Brain pericyte (primary cell): ENCODE measurements at places on chromosomes 2 and 18.

- peak; percentile 32 for DNase-seq
These were observed 1.7 kb upstream of the ZNF532 start for GRCh38 chr18:58862851-58863538.

DNA sequence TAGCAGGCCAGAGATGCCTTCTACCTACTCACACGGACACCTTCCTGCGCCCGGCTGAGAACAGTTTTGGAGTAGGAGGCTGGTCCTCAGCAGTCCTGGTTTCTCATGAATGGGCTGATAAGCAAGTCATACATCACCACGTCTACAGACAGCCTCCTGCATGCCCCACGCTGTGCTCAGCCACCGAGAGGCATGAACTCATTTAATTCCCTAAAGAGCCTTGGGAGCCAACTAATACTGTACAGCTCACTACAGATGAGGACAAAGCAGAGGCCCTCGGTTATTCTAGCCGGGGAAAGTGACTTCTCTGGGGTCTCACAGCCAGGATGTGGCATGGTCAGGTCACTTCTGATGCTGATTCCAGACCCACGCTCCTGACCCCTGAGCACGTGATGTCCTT is 105.6 kb downstream of the TSHZ1 start:
- DNase-seq: no peak

DNA sequence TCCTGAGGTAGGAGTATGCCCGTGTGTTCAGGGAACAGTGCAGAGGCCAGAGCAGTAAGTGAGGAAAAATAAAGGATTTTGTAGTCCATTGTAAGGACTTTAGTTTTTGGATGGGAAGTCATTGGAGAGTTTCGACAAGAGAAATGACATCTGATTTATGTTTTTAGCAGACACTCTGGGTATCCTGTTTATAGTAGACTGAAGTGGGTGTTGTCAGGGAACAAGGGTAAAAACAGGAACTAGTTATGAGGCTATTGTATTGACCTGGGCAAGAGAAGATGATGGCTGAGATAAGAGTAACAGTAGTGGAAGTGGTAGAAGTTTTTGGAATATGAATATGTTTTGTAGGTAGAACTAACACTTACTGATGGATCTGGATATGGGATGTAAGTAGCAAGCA is 59.8 kb downstream of the GTF2A1L start:
- no peak for DNase-seq

- no peak for DNase-seq
These were observed 28.6 kb downstream of the TTC21B start for GRCh38 chr2:165924946-165925345.

DNA sequence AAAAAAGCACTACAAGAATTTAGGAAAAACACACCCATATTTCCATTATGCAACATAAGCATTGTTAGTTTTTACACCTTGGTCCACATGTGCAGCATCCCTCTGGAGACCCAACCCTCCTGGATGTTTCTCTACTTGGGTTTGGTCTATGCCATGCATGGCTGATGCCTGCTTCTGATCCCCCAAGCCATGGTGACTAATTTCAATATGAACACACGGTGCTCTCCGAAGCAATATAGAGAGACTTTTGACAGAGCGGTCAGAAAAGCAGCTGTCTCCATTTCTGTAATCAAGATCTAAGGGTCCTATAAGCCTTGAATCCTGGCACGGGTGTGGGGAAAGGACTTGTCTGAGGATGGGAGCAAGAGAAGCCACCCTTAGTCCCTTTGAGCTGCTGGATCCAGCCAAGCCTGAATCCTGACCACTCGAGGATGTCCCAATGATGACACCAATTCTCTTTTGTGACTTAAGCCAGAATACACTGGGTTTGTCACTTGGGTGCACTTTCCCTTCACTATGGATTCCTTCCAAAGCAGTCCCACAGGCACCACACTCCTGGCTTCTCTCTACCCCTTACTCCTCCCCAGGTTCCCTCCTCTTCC is 91.5 kb downstream of the ACTR2 start:
- DNase-seq: no peak

GRCh38 chr2:96549466-96549785 is 12.9 kb downstream of the ARID5A start:
- DNase-seq: no peak

DNA sequence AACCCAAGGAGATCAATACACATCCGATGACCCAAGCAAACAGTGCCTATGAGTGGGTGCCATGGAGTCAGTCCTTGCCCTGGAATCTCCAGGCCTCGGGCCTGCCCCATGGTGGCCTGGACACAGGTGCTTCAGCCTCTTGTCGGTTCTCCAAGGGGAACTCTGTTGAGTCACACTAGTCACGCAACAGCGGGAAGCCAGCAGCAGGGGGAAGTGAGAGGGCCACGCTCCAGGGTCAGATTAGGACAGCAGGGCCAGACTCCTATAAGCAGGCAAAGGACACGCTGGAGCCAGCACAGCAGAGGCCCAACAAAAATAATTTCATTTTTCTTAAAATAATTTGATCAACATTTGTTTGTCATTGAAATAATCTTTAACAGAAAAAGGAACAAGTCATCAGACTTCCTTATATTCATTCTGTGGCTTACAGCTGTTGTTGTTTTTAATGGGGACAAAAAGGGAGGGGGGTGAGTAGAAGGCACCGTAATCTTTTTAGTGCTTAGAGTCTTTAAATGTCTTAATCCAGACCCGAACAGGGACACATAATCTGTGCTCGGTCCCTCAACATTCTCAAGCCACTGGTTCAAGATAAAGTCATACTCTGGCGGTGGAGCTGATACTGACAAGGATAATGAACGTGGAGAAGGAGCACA is 16.4 kb upstream of the ARMC9 start:
- no peak for DNase-seq

- DNase-seq: no peak
These were observed 54.7 kb upstream of the ETAA1 start for GRCh38 chr2:67342394-67342793.

DNA sequence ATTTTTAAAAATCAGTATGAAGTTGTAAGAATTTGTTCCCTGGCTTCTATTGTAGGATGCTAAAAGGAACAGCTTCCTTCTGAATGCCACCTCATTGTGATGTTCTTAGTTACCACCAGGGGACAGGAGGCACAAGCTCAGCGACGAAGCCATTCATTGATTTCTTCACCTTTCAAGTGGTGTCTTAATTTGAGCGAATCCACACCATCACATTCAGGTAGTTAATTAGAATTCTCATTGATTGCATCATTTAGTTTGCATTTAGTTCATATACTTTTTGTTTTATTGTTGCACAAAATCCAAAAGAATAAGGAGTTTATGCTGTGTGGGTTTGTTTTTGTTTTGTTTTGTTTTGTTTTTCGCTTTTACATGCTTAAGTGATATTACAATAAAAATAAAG is 23.1 kb downstream of the CYP27C1 start:
- DNase-seq: no peak

- DNase-seq: no peak
These were observed 51.2 kb downstream of the CLASP1 start for GRCh38 chr2:121598087-121598486.

- no peak for DNase-seq
These were observed 32.8 kb downstream of the TTC32 start for GRCh38 chr2:19868701-19869580.

DNA sequence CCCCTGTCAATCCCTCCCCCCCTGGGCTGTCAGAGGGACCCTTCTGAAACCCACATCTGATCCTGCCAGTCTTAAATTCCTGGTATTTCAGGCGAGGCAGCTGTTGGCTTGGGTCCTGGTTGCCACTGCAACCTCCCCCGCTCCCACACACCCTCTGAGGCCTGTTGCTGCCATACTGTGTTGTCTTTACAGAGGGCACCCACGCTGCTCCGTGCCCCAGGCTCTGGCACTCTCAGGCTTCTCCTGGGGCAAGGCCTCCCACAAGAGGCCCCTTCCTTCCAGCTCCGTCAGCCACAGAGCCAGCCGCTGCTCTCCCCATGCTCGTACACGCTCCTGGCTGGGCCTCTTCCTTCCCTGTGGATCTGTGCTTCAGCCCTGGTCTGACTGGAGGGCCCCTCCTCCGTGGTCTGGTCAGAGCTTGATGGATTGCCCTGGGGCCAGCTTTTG is 8.6 kb downstream of the CABLES1 start:
- DNase-seq: no peak

- no peak for DNase-seq
These were observed 110.3 kb upstream of the MGAT5 start for GRCh38 chr2:134143568-134143967.

- no peak for DNase-seq
These were observed 42.3 kb downstream of the RFX8 start for GRCh38 chr2:101432411-101433181.

DNA sequence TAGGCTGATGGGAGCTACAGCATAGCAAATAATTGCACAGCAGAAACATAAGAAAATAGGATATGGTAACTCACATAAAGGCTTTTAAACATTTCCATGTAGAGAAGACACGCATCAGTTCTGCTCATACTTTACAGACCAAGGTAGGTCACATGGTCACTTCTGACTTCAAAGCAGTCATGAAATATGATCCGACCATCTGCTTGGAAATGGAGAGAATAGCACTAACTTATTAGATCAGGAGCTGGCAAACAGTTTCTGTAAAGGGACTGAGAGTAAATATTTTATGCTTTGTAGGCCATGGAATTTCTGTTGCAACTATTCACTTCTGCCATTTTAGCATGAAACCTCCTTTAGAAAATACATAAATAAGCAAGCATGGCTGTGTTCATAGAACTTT is 936.6 kb upstream of the FANCL start:
- no peak for DNase-seq

- DNase-seq: no peak
These were observed 29.1 kb upstream of the ANKRD44 start for GRCh38 chr2:197339496-197340220.

DNA sequence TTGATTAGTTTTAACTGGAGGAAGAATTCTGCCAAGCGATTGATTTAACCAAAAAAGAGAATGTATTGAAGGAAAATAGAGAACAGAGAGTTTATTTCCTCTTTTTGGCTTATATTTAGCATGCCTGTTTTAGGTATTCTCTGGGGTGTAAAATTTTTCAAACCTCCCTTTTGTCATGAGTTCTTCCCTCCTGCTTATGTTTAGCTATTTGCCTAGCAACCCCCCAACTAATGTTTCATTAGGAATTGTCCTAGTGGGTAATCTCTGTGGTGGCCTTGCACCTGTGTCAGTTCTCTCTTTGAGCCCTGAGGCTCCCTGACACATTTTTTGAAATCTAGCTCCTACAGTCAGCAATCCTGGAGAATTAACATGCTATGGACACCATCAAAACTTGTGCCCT is 12.5 kb upstream of the REG1B start:
- no peak for DNase-seq

DNA sequence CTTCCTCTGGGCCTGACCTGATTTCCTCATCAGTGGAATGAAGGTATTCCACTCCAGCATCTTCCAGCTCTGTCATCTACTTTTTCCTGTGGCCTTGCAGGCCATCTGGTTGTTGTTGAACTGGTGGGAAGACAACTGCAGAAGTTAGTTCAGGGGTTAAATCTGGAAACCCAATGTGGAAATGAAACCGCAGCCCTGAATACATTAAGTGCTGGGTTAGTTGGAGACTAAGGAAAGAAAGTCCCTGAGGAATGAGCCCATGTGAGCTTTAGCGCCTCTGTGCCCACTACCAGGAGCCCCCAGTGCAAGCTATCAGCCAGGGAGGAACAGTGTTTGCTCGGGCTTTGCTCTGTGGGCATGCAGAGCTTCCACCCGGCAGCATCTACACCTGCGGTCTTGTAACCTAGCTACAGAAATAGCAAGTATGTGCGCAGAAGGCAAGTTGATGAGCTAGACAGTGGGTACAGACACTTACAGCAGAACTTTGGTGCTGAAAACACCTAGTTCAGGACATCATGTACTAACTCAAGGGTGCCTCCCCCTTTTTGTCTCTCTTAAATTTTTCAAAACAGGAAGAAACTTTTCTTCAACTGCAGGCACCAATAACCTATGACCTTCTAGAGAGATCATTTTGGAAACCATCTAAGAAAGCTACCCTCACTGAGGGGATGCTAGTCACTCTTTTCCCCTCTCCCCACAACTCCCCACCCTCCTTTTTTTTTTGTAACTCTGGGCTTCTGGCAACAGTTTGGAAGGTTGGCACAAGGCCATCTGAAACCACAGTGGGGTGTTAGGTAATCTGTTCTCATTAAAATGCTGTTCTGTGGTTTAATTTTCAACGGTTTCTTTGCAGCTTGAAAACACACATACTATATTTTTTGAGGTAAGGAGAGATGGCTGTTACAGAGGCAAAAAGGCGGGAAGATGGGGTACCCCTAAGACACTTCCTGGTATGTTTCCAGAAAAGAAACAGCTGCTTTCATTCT is 18.3 kb upstream of the CXCR4 start:
- no peak for DNase-seq

GRCh38 chr2:241613017-241613780 is 23.8 kb downstream of the THAP4 start:
- DNase-seq: no peak

DNA sequence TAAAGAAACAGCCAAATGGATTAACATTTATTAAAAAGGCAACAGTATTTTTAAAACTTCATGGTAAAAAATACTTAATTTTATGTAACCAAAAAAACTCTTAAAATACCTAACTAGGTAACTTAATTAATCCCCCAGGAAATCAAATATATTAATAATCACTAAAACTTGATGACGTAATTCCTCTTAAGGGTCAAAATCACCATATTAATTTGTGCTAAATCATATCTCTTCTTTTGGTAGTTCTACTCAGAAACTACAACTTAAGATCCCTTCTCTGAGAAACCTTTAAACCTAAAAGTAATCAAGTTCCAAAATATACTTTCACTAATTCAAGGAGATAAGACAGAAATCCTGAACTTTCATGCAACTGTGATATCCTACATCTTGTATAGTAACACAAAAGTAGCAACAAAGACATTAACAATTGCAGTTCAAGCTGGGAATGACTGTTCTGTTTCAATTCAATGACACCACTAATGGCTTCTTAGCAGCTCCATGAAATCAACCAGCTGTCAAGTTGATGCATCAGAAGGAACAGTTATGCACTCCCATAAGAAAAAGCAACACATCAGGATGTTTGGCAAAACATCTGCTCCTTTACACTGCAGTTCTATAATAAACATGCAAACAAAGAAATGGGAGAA is 4.0 kb downstream of the BAZ2B start:
- no peak for DNase-seq
